ENCODE measurements at places on chromosomes 3 and 15.

- DNase-seq: no peak
These were observed 89.2 kb upstream of the PLCL2 start for GRCh38 chr3:16795581-16795980.

GRCh38 chr3:158384019-158384418, 187.0 kb upstream of the MLF1 start:
- DNase-seq: no peak

DNA sequence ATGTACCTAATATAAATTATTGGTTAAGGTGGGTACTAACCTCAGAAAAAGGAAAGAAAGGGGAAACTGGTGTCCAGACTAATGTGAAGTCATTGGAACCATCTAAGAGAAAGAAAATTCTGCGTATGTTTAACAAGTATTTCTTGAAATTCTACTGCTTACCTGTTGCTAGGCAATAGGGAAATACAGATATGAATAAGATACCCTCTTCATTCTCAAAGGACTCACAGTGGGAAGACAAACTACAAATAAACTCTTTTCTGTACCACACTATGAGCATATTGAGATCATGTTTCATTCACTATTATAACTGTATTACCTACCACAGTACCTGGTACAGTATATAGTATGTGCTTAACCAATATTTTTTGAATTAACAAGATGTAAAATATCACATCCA, 140.5 kb upstream of the MLF1 start:
- peak; percentile 1 for DNase-seq

DNA sequence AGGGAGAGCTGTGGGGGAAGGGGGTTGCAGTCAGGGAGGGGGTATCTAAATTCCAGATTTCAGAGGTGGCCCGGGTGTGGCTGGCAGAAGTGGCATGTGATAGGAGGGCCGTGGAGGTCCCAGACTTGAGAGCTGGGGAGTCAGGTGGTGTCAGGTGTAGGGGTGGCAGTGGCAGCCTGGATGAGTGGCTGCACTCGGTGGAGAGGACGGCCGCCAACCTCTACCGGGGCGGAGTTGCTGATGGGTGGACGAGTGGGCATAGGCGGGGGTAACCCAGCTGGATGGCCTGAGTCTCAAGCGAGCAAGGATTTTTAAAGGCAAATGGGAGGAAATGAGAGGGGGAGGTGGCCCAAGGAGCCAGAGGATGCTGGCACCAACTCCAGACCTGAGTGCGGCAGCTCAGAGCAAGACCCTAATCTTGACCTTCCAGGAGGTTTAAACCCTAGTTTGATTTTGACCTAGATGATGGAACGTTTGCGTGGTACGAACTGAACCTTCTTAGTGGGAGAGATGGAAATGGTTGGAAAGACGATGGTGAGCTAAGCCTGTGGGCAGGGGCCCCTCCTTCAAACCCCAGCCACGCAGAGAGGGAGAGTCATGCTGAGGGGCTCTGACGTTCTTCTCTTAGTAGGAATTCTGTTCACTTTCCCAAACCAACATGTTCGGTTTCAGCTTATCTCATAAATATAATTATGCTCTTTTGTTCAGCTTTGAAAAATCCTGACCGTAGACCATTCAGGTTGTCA, 8.0 kb downstream of the TRAK1 start:
- no peak for DNase-seq

GRCh38 chr15:38299216-38299615, 46.6 kb downstream of the SPRED1 start:
- no peak for DNase-seq

- DNase-seq: no peak
These were observed 50.1 kb upstream of the TLE3 start for GRCh38 chr15:70147778-70148177.

DNA sequence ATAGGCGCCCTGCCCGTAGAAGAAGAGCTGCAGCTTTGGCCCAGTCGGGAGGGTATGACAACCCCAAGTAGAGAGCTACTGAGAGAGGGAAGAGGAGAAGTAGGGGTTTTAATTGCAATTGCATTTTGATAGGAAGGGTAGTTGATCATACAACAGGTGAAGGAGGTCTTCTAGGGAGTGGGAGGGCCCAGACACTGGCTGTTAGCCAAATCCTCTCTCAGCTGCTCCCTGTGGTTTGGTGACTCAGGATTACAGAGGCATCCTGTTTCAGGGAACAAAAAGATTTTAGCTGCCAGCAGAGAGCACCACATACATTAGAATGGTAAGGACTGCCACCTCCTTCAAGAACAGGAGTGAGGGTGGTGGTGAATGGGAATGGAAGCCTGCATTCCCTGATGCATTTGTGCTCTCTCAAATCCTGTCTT, 408.9 kb upstream of the THBS1 start:
- peak; percentile 97 for DNase-seq

DNA sequence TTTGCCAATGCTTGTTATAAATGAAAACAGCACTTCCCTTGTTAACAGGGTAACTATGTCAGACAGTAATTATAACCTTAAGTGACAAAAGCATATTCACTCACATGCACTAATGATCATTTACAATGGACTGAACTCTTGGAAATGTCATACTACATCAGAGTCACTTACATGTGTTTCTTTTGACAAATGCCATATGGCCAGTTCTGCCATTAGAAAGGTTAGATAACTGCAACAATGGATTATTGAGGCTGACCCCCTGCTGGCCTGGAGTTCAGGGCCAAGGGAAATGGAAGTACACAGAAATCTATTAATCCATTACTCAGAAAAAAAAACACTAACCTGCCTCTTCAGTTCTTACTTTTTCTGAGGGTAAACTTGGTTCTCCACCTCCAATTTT, 313.4 kb downstream of the CNTN3 start:
- DNase-seq: no peak
